ENCODE measurements at places on chromosomes 1 and 21. TPM values are rescaled to one million over a fixed set of nuclear protein-coding genes. Genes with fewer than 3 reads are reported as not detected.

The NOS1AP gene
- total RNA-seq: 4.4 TPM

The UTS2 gene
- not detected for total RNA-seq

The NTMT2 gene
- total RNA-seq: not detected

The CFH gene
- total RNA-seq: 8.7 TPM

The FOXO6 gene
- total RNA-seq: 34.8 TPM

The PYCR2 gene
- 36.6 TPM for total RNA-seq

The LDLRAP1 gene
- 9.9 TPM for total RNA-seq

- no peak overlapping the region for H3K4me3 ChIP-seq
- H3K27me3 ChIP-seq: peaks cover 12% of the 10 kb centered on the region
- no peaks in the 10 kb centered on the region for H3K36me3 ChIP-seq
- DNase-seq: no peak
- H3K27ac ChIP-seq: no peak overlapping the region
- no peaks in the 10 kb centered on the region for H3K4me1 ChIP-seq
Measured at GRCh38 chr1:210882414-210883221, 251.3 kb downstream of the KCNH1 start.

DNA sequence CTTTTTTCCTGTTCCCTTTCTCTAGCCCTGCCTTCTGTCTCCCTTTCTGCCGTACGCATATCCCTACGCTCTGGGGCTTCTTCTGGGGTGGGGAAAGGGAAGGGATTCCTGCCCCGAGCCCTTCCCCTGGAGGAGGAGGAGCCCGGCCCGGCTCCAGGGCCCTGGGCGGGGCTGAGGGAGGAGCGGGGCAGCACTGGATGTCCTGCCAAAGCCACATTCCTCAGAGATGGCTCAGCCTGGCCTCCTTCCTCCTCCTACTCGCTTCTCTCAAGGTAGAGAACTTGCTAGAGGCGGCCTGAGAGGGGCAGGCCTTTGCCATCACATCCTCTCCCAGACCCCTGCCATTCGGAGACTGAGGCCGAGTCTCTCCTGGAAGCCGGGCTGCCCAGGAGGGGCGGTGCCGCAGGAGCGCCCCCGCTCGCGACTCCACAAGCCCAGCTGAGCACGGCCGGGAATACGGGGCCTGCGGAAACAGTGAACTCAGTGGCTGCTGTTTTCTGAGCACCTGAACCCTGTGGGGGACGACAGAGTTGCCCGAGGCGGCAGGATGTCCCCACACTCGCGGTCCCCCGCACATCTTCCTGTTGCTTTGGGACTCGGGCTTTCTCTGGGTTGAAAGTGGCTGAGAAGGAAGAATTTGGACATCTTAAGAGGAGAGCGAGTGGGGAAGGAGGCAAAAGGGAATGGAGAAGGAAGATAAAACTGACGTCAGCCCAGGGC lies 12.2 kb downstream of the ADAMTSL4 start:
- peak; percentile 79 for DNase-seq
- no peaks in the 10 kb centered on the region for H3K36me3 ChIP-seq
- peak overlapping the region; percentile 100 for H3K27ac ChIP-seq
- H3K4me1 ChIP-seq: peaks cover 51% of the 10 kb centered on the region
- peak overlapping the region; percentile 80 for H3K4me3 ChIP-seq

- no peak for DNase-seq
- no peaks in the 10 kb centered on the region for H3K36me3 ChIP-seq
- H3K4me3 ChIP-seq: no peak overlapping the region
Measured at GRCh38 chr21:45098867-45099266, 24.5 kb downstream of the ADARB1 start.

DNA sequence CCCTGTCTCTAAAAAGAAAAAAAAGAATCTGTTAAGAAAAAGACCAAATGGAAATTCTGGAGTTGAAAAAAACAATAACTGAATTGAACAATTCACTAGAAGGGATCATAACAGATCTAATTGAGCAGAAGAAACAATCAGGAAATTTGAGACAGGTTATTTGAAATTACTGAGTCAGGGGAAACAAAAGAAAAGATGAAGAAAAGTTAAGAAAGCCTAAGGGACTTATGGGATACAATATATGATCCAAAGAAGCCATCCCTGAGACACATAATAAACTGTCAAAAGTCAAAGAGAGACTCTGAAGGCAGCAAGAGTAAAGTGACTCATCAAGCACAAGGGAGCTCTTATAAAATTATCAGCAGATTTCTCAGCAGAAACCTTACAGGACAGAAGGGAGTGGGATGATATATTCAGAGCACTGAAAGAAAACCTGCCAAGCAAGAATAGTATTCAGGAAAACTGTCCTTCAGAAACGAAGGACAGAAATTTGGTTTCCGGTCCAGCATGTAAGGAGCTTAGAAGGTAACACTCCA lies 44.5 kb downstream of the SLC2A1 start:
- peaks cover 7% of the 10 kb centered on the region for H3K4me1 ChIP-seq
- no peaks in the 10 kb centered on the region for H3K27me3 ChIP-seq
- no peak overlapping the region for H3K4me3 ChIP-seq
- no peak overlapping the region for H3K27ac ChIP-seq

DNA sequence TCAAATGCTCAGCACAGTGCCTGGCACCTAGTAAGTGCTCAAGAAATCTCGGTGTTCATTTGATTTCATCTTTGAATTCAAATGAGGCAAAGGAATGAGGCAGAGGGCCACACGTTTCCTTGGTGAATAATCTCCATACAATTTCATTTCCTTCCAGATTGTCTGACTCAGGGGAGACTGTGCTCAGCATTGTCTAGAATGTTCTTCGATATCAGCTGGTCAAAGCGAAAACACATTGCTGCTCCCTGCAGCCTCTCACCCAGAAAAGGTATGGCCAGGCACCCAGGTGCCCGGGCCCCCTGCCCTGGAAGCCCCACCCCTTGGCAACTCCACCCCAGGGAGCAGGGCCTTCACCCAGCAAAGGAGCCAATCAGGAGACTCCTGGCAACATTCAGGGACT lies 55.8 kb downstream of the FBXO2 start:
- no peak overlapping the region for H3K27ac ChIP-seq
- no peak for DNase-seq
- H3K27me3 ChIP-seq: peaks cover 33% of the 10 kb centered on the region
- no peaks in the 10 kb centered on the region for H3K4me1 ChIP-seq
- H3K4me3 ChIP-seq: no peak overlapping the region

DNA sequence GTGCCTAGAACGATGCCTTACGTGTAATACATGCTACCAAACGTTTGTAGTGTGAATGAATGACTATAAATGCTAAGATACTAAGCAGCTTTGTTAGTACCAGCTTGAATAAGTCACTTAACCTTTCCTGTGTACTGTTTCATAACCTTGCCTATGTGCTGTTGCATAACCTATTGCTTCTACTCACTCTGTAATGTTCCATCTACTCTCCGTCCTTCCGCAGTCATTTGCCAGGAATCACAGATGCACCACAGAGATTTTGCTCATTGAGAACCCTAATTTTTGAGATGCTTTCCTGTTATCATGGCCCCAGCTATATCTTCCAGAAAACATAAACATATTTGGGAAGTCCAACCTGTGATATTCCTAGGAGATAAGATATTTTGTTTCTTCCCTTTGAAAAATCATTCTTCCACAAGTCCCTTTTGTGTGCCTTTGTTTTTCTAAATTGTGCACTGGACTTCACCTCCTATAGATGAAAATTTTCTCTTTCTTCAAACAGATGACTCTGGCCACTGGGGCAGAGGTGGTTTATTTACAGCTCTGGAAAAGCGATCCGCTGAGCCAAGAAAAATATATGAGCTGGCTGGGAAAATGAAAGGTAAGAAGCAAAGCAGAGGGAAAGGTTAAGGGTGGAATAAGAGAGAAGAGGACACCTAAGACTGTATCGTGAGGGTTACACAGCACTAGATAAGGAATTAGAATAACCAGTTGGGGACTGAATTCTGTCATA lies 44.8 kb downstream of the CHD1L start:
- no peaks in the 10 kb centered on the region for H3K27me3 ChIP-seq
- no peak for DNase-seq
- no peaks in the 10 kb centered on the region for H3K4me1 ChIP-seq
- H3K4me3 ChIP-seq: no peak overlapping the region

All from mesothelial cell of epicardium (in vitro differentiated cells).